Muscle of back (tissue), 13 donors: ENCODE measurements at places on chromosomes 1 and 21.

GRCh38 chr1:50358962-50359361 is 64.3 kb downstream of the DMRTA2 start:
- no peak for DNase-seq

DNA sequence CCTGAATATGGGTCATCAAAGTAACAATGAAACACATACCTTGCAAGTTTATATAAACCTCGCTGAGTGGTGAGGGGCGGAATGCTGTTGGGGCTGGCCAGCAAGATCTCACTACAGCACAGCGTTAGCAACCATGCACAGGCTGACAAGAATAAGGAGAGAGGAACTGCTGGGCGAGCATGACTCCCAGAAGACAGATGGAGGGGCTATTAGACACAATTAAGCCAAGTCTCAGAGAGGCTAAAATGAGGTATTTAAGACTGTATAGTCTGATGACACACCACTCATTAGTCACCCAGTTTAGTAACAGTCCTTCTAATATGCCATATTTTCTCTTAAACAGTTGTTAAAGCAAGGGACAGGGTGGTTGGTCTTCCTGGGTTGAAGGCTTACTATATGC is 340.2 kb upstream of the NR5A2 start:
- DNase-seq: no peak

DNA sequence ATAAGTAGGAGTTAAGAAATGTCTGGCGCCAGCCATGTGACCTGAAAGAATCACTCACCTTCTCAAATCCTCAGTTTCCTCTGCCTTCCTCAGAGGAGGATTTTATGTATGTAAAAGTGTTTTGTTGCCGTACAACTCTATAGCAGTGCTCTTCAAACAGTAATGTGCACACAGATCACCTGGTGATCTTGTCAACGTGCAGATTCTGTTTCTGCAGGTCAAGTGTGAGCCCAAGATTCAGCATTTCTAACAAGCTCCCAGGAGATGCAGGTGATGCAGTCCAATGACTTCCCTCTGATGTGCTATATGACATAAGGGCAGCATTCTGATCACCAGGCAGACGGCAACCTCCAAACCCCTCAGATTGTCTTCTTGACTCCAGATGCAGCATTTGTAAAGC is 83.7 kb downstream of the CDC7 start:
- no peak for DNase-seq

- no peak for DNase-seq
Measured at GRCh38 chr1:43621861-43622260, 28.1 kb upstream of the KDM4A start.

- DNase-seq: no peak
Measured at GRCh38 chr21:14559102-14559501, 13.0 kb upstream of the SAMSN1 start.

DNA sequence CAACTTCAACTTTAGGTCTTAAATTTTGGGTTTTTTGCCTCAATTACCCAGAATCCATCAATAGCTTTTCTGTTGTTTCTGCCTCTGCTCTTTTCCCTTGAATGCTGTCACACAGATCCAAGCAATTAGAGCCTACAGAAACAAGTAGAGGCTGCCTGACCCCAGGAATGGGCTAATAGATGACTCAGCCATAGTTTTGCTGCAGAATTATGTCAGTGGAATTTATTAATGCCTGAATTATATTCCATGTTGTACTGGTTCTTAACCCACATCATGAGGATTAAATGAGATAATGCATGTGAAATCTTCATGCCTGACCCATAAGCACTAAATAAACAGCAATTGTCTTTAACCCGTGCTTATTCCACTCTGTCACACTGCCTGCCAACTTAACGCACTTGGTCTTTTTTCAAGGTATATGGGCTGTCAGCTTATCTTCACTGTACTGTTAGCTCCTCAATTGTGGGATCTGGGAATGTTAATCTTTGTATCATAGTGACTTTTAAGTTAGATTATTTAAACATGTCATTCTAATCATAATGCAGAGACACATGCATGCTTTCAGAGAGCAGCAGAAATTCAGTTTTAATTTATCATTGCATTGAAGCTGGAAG is 213.3 kb downstream of the ROR1 start:
- no peak for DNase-seq

DNA sequence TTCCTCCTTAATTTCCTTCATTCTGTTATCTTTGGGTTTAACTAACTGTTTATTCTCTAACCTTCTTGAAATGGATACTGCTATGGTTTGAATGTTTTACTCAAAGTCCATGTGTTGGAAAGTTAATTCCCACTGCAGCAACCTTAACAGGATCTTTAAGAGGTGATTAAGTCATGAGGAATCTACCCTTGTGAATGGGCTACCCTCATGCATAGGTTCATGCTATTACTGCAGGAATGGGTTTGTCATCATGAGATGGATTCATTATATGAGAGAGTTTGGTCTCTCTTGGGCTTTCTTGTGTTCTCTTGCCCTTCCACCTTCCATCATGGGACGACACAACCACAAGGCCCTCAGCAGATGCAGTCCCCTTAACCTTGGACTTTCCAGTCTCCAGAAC is 516.9 kb downstream of the ADGRL2 start:
- no peak for DNase-seq

- DNase-seq: no peak
Measured at GRCh38 chr1:161985301-161985822, 38.3 kb downstream of the OLFML2B start.

- peak; percentile 82 for DNase-seq
Measured at GRCh38 chr1:229204921-229205777, 65.8 kb upstream of the RAB4A start.

DNA sequence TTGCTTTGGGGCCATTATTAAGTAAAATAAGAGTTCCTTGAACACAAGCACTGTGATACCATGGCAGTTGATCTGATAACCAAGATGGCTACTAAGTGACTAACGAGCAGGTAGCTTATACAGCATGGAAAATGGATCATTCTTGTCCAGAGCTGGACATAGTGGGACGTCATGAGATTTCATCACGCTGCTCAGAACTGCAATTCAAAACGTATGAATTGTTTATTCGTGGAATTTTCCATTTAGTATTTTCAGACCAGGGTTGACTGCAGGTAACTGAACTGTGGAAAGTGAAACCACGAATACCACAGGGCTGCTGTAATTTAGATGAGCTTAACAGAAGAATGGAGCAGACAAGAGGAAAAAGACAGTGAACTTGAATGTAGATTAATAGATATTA is 38.9 kb downstream of the CCDC18 start:
- peak; percentile 5 for DNase-seq

GRCh38 chr21:34559089-34559631 is 47.1 kb upstream of the KCNE1 start:
- DNase-seq: peak; percentile 34

DNA sequence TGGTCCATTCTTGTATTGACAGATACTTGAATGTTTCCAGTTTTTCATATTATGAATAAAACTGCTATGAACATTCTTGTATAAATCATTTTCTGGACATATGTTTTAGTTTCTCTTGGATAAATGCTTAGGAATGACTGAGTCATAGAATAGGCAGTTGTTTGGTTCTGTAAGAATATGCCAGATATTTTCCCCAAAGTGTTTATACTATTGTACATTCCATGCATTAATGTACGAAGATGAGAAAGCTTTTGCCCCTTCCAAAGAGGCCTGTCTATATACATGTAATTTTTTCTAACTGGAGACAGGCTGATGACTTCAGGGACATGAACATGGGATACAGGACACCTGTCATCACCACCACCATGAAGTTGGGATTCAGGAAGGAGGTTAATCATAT is 11.3 kb downstream of the NBPF3 start:
- peak; percentile 45 for DNase-seq

- DNase-seq: peak; percentile 38
Measured at GRCh38 chr1:211975152-211975941, 60.0 kb downstream of the INTS7 start.

- DNase-seq: peak; percentile 38
Measured at GRCh38 chr21:40765811-40766210, 81.1 kb downstream of the DSCAM start.

GRCh38 chr1:67583462-67583950 is 101.5 kb upstream of the GADD45A start:
- DNase-seq: no peak

DNA sequence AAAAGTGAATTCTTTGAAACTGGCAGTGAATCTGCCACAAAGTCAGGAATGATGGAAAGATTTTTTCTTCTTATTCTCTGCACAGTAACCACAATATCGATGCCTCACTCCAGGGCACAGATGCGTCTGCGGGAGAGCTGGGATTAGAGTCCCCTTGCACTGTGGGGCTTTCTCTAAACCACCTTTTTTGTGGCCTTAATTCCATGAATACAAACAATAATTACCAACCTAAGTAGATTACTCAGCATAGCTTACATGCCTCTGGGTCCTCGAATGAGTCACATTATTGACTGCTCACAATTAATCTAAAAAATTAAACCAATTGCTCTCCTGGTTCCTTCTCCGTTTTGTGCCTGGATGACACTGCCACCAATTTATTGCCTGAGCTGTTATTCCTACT is 125.8 kb downstream of the KAZN start:
- no peak for DNase-seq

GRCh38 chr1:238898856-238899255 is 487.5 kb upstream of the CHRM3 start:
- DNase-seq: no peak

DNA sequence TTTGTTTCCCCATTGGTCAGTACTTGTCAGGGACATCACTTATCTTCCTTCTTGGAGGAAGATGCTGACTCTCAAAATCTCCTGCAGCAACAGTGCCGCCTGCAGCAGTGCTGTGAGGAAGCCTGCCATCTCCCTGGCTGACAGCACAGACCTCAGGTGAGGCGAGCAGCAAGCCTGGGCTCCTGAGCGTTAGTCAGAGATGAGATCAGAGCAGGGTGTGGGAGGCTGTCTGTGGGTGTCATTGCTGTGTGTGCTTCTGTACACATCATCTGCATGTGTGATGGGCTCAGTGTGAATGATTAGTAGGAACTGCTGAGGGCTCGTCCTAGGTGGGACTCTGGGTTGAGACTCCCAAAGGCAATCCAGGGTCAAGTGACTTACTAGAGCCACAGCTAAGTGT is 6.1 kb downstream of the STRIP1 start:
- DNase-seq: no peak

DNA sequence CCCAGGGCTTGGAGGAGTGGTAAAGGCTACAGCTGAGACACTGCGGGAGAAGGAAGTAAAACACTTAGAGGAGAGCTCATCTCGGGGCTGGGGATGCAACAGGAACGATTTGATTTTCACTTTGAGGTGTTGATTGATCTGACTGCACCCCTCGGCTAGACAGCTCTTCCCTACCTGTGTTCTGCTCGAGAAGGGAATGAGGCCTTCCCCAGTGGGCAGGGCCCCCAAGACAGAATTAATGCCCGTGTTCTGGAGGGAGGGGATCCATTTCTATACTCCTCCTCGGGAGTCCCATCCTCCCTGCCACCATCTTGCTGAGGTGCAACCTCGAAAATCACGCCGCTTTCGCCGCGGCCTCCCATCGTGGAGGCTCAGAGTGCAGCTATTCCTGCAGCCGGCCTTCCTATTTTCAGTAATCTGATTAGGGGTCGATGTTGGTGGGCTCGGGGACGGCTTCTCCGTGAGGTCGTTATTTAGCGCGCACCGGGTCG is 2.4 kb downstream of the ATP2B4 start:
- DNase-seq: no peak

- DNase-seq: no peak
Measured at GRCh38 chr1:71262970-71263369, 182.1 kb upstream of the ZRANB2 start.
